ENCODE measurements at places on chromosomes 7 and 10. TPM values are rescaled to one million over a fixed set of nuclear protein-coding genes. Genes with fewer than 3 reads are reported as not detected.

DNA sequence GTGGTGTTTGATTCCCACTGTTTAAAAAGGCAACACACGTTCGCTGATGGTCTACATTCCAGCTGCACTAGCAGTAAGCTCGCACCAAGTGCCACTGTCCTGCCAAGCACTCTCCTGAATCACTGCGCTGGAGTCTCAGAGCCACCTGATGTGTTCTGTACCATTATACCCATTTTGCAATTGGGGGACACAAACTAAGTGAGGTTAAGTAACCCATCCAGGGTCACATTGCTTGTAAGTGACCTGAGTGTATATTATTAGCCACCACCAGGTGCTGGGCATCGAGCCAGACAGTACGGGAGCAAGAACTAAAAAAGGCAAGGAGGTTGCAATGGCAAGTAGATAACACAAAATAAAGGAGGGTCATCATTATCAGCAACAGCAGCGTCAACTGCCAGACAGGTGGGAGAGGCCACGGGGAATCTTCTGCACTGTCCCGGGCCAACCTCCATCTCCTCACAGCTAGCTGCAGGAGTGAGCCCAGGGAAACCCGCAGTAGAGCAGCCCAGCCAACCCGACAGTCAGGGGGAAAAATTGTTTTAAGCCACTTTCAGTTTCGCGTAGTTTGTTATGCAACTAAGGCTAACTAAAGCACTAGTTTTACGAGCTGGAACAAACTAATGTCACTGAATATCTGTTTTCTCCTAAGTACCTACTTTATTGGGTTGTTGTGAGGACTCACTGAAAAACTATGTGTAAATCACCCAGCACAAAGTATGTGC lies 712 bp upstream of the CPVL start:
- no peak for DNase-seq

- no peak for DNase-seq
These were observed 28.2 kb downstream of the SKIDA1 start for GRCh38 chr10:21497177-21497807.

GRCh38 chr7:154777023-154777422 lies 225.9 kb downstream of the PAXIP1 start:
- DNase-seq, result no peak

DNA sequence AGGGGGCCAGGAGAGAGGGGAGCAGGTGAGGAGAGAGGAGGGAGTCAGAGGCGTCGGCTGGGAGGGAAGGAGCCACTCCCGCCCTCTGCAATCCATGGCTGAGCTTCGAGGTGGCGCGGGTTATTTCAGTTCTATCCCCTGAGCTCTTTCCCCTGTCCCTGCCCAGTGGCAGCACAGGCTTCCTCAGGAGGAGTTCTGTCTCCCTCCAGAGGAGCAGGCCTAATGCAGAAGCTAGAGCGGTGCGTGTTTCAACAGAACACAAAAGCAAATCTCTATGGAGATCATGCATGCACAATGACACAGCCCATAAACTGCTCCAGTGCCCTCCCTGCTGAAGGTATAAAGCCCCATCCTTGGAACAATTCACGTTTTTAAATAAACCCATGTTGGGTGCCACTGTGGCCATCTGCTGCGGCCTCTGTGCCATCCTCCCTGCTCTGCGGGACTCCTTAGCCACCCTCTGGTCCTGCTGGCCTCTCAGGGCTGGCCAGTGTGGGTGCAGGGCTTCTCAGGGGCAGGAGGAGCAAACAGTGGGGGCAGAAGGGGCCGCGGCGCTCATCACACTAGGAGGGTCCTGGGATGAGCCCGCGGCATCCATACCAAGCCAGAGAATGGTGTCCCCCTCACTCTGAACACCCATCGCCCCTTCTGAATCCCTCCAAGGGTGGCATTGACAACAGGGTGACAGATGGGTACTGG lies 192.6 kb upstream of the LYZL2 start:
- DNase-seq, result no peak

TCERG1L gene
- total RNA-seq, result 6.9 TPM

PHKG1 gene
- total RNA-seq, result 0.61 TPM

Data from H1 (cell line).